Hepatocyte (in vitro differentiated cells): ENCODE measurements at places on chromosomes 2 and 18. TPM values are rescaled to one million over a fixed set of nuclear protein-coding genes. Genes with fewer than 3 reads are reported as not detected.
A peak's percentile ranks its signal among the peaks of the same experiment; 100 is the strongest.

DNA sequence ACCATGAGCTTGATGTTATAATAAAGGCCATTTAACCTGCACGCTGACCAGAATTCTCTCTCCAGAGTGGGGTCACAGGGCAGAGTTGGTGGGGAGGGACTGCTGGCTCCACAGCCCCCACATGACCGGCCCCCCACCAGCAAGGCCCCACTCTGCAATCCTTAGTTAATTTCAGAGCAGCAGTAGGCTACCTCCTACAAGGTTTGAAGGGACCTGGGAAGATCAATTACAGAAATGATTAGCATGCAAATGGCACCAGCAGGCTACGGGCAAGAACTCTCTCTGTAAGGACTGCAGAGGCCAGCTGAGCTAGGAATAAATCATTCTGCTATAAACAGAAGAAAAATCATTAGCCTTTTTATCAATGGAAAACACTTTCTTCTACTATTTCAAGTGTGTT, 135.3 kb downstream of the C1D start:
- no peak for DNase-seq

GRCh38 chr2:42464631-42465030, 29.2 kb downstream of the KCNG3 start:
- peak; percentile 40 for DNase-seq

- DNase-seq, result no peak
These were observed 181.1 kb upstream of the RGPD4 start for GRCh38 chr2:107645586-107645985.

ABCG5 gene
- 3.8 and 5.4 TPM in 2 replicates for total RNA-seq

GRCh38 chr18:53402670-53403069, 821.8 kb downstream of the MBD2 start:
- no peak for DNase-seq
